ENCODE measurements at places on chromosomes 4 and X.

DNA sequence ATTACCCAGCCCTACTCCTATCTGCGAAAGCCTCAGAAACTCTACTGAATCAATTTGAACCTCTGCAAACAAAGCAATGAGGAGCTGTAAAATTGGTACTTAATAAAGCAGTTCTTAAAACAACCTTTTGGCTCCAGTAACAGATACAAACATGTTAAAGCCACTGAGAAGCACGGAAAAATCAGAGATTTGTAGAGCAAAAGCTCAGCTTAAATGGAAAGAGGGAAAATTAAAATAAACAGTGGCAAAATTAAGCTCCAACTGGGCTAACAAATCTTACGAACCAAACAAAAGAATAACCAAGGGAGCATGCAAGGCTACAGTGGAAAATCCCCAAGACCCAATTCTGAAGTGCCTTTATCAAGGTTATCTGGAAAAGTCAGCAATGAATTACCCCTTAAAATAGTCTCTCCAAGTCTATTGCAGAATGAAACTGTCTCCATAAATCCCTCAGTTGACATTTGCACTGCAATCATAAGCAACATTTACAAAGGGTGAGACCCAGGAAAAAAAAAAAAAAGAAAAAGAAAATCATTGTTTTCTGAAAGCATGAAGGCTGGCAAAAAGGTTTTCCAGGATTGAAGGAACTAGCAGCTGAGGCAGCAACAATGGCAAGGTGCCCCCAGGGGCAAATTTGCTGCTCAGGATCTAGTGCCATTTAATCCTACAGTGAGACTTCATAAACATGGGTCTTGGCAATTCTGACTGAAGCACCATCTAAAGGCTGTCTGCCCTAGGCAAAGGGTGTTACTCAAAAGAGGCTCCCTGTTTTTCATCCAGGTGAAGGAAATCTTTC is 40.1 kb downstream of the USP46 start:
- DNase-seq = no peak

DNA sequence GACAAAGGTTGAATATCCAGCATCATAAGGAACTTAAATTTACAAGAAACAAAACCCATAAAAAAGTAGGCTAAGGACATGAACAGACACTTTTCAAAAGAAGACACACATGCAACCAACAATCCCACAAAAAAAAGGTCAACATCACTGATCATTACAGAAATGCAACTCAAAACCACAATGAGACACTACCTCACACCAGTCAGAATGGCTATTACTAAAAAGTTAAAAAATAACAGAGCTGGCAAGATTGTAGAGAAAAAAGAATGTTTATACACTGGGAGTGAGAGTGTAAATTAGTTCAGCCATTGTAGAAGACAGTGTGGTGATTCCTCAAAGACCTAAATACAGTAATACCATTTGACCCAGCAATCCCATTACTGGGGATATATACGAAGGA is 474.7 kb downstream of the TRIML1 start:
- no peak for DNase-seq

DNA sequence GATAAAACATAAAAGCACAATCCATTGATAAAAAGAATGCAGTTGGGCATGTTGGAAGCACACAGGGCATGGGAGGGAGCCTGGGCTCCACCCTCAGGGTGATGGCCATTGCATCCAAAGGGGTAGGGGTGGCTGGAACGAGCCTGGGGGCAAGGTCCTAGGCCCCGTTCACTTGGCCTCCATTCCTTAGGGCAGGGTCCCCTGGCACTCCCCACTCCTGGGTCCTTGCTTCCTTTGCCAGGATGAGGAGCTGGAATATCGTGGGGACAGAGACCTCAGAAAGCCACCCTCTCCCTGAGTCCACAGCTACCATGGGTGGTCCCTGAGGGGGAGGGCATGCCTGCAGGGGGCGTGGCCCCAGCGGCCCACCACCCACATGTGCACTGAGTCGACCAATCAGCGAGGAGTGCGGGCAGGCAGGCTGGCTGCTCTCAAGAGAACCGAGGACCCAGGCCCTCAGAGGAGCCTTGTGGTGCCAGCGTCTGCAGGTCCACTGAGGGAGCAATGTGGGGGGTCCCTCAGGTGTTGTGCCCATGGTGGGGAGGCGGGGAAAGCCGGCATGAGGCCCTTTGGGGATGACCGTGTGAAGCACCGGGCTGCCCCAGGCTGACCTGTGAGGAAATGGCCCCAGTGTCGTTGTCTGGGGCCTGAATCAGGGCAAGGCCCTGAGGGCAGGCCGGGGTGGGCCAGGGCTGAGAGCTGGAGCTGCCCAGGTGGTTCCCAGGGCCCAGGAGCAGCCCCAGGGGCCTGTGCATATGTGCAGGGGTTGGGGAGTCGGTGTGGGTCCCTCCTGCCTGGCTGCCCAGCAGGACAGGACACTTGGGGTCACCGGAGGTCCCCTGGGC is 78.6 kb upstream of the AMELX start:
- DNase-seq = no peak

GRCh38 chr4:6017030-6017429 is 1.2 kb downstream of the C4orf50 start:
- DNase-seq = no peak

- no peak for DNase-seq
These were observed 63.4 kb upstream of the TBC1D9 start for GRCh38 chr4:140819610-140820009.

GRCh38 chr4:186918466-186918865 is 194.8 kb upstream of the FAT1 start:
- no peak for DNase-seq

GRCh38 chr4:141195095-141195707 is 25.5 kb upstream of the ZNF330 start:
- DNase-seq = no peak

DNA sequence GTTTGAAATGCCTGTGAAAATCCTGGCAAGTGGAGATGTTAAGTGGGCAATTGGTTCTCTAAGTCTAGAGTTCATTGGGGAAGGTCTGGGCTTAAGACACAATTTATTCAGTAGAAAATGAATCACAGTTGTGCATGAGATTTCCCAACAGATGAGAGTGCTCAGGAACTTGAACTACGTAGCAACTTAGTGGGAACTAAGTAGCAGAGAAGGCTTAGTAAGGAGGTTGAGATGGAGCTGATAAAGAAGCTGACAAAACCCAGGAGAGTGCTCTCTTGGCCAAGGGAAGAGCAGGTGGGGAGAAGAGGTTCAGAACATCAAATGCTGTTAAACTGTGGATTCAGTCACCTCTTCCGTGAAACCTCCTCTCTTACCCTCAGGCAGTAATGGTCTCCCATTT is 33.0 kb downstream of the AFF1 start:
- no peak for DNase-seq

- no peak for DNase-seq
These were observed 263.7 kb upstream of the ARX start for GRCh38 chrX:25279510-25279909.

GRCh38 chr4:11774346-11774745 is 345.7 kb upstream of the HS3ST1 start:
- no peak for DNase-seq

- no peak for DNase-seq
These were observed 21.4 kb upstream of the FAM9B start for GRCh38 chrX:9055354-9055753.

DNA sequence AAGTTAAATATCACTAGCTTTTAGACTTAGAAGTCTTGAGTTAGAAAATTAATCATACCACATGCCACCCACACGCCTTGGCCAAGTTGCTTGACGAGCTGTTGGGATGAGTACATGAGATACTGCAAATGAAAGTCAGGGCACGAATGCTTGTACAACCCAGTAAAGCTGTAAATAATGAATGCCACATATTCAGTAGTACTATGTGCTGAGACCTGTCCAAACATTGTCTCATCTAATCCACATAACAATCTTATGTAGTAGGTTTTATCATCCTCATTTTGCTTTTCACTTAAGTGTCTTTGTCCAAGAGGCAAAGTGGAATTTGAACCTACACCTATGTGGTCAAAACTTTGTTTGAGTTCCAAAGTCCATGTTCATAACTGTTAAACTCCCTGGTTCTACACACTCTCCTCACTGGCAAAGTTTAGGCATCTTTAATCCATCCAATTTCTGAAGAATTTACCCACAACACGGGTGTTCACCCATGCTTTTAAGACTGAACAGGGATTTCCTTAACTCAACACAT is 74.1 kb downstream of the LDB2 start:
- DNase-seq = no peak

- no peak for DNase-seq
These were observed 2.3 kb upstream of the PPP2R3B start for GRCh38 chrX:389021-389441.

- DNase-seq = no peak
These were observed 5.6 kb downstream of the OTC start for GRCh38 chrX:38357747-38358673.

DNA sequence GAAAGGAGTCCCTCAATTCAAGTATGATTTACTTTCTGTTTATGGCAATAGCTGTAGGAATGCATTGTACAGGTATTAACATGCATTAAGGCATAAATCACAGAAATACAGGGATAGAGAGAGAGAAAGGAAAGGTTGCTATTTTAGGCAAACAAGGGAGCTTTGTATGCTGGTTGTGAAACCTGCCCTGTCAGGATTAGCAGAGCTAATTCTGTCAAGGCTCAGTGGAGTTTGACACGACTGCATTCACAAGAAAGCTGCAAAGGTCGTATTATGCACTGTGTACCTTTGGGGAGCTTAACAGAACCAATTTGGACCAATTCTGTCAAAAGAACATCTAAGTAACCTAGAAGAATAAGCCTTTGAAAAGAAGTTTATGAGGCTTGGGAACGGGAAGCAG is 239.3 kb downstream of the GRIA2 start:
- no peak for DNase-seq

- DNase-seq = no peak
These were observed 42.7 kb downstream of the LHFPL1 start for GRCh38 chrX:112636951-112637581.

DNA sequence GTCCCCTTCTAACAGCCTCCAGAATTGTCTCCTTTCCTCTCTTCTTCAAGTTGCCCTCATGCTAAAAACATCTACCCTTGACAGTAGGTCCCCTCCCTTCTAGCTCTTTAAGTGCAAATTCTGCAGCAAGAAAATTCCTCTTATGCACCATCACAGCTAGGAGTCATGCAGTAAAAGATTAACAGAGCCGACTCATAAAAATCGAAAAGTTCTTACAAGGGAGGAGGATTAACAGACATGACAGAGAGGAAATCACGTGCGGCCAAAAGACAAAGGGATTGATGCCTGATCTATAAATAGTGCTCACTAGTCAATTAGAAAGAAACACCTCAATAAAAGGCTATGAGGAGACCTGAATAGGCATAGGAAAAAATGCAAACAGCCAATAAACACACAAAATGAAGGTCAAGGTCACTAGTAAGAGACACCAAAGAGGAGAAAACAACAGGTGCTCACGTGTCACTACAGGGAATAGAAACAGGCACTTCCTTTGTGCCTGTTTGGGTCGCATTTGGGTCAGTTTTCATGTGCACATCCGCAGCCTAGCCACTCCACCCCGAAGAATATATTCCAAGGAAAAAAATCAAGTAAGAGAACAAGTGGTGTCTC is 3.4 kb downstream of the RNF212 start:
- no peak for DNase-seq

GRCh38 chrX:47564438-47565085 is 3.6 kb downstream of the ARAF start:
- no peak for DNase-seq

DNA sequence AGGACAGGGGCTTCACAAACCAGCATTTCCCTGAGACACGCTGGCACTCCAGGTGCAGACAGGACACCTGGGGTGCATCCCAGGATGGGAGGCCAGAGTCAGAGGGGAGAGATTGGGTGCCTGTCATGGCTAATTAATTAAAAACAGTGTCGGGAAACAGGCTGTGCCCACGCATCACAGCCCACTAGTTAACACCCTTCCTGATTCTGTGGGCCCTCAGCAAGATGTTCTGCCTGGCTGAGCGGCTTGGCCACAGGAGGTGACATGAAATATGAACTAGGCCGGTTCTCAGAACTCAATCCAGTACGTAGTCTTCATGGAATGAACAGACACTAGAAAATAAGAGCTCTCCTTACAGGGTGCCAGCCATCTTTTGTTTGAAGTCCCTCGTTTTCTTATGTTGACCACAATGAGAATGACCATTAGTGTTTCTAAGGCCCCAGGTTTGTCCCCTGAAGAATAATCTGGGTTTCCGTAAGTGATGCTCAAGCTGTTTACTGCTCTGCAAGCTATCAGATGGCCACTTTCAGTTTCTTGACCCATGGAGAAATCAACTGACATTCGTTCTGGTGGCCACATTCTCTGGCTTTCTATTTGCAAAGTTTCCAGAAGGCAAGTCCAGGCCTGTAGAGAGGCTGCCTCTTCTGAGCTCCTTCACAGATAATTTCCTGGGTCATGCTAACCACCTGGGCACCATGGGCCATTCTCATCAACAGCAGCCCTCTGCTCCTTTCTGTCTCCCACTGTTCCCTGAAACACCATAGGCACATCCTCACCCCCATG is 72.3 kb downstream of the SLC34A2 start:
- no peak for DNase-seq

- DNase-seq = no peak
These were observed 415.2 kb downstream of the TRIML1 start for GRCh38 chr4:188554413-188554812.

GRCh38 chrX:128975745-128976144 is 547.5 kb downstream of the SMARCA1 start:
- no peak for DNase-seq

DNA sequence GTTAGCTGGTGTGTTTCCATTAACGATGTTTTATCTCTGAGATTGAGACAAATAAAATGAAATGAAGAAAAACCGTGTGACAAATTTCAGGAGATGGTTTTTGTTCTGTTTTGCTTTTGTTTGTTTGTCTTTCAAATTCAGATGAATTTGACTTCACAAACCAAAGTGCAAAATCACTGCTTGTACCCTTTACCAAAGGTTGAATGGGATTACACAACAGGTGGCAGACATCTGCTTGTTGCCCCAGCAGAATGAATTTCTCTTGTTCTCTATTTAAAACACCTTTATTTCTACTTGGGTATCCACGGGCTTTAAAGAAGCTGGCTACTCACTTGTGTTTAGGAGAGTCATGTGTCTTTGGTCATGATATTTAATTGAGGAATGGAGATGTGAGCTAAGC is 239.7 kb upstream of the CLNK start:
- no peak for DNase-seq

GRCh38 chr4:159855731-159856130 is 752.9 kb downstream of the RAPGEF2 start:
- DNase-seq = no peak

DNA sequence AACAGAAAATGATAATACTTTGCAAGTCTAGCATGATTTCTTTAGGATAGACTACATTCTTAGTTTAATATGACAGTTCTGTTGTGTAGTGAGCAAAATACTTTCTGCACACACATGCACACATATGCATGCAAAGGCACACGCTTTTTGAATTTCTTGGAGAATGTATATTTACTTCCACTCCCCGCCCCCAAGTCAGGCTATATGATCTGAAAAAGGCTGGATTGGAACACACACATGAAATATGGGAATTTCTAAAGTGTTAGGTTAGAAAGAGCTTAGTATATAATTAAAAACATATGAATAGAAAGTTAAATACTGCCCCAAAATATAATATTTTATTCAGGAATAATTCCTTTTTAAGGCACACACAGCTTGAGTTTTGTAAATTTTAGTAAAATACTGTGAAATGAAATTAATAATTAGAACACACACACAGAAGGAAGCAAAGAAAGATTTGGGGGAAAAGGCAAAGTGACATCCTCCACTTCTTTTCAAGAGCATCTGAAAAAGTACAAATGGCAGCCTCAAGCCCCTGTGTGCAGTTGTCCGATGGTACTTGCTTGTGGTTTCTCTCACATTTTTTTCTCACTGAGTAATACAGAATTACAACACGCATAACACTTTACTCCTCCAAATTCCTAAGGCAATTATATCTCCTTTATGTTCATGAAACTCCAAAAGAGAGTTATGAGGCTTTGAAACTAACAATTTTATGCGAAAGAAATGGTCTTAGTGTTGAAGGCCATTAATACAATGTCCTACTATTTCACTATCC is 228.9 kb upstream of the ETNPPL start:
- no peak for DNase-seq

Data from stimulated activated CD8-positive, alpha-beta memory T cell treated with anti-CD3 and anti-CD28 coated beads, Interleukin-15, amount 100 ng/mL, for 4 hours (primary cell).